ENCODE measurements at places on chromosomes 5 and 9.

DNA sequence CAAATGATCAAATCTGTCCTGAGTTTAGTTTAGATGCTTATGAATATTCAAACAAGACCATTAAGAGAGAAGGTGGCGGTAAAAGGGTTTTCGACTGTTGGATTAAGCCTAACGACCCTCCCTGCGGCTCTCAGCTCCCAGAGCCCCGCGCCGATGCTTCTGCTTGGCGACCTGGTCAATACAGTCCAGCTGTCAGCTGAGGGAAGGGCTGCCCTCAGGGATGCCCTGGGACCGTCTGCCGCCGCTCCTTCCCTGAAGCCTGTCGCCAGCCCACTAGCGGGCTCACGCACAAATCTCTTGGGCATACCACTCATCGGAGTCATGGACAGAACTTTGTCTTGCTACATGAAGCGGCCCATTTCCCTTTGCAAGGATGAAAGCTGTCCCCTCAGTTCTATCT is 136.6 kb upstream of the RAPGEF1 start:
- DNase-seq = no peak

- DNase-seq = no peak
These were observed 1057.7 kb upstream of the DMAC1 start for GRCh38 chr9:8857068-8857925.

GRCh38 chr5:107502676-107503060 is 168.1 kb downstream of the EFNA5 start:
- no peak for DNase-seq

- DNase-seq = no peak
These were observed 183.2 kb downstream of the ACTL7B start for GRCh38 chr9:108672475-108673190.

DNA sequence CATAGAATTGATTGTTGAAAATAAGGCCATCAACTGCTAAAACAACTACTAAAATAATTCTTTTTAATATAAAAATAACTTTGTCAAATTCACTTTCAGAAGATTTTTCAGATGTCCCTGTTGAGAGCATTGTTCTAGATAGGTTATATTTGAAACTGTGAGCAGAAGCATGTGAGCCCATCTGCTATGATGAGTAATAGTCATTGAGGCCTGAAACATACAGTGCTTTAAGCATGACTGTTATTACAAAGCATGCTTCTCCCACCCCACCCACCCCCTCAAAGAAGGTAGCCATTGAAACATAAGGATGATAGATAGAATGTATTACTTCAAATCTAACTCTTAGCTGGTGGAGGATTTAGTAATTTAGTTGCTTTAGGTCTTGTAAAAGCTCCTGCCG is 86.0 kb downstream of the UHRF2 start:
- no peak for DNase-seq

GRCh38 chr5:151870820-151871219 is 53.8 kb downstream of the GLRA1 start:
- DNase-seq = no peak

GRCh38 chr9:106376689-106377088 is 486.3 kb upstream of the ZNF462 start:
- no peak for DNase-seq

DNA sequence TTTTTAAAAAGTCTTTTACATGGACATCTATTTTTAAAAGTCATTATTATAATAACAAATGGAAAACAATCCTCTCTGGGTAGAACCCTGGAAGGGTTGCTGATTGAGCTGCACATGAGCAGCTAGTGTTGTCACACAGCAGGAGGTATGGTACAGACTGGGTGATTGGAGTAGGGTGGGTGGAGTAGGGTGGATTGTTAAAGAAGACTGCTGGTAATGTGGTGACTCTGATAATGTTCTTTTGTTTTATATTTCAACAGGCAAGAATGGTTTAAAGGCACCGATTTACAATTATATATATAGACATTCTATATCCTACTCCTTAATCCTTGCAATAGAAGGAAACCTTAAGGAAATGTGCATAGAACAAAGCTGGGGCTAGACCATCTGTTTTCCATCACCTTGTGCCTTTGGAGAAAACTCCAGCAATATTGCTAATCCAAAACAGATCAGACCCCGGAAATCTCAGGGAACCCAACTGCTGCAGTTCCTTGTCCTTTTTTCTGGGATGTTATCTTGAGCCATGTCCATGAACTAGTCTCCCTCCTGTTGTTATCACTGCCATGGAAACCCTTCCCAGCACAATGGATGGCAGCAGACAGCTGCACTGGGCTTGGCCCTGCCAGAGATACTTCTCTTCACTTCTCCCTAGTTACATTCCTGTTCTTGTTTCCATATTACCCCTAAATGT is 129.7 kb downstream of the YIPF5 start:
- DNase-seq = no peak

DNA sequence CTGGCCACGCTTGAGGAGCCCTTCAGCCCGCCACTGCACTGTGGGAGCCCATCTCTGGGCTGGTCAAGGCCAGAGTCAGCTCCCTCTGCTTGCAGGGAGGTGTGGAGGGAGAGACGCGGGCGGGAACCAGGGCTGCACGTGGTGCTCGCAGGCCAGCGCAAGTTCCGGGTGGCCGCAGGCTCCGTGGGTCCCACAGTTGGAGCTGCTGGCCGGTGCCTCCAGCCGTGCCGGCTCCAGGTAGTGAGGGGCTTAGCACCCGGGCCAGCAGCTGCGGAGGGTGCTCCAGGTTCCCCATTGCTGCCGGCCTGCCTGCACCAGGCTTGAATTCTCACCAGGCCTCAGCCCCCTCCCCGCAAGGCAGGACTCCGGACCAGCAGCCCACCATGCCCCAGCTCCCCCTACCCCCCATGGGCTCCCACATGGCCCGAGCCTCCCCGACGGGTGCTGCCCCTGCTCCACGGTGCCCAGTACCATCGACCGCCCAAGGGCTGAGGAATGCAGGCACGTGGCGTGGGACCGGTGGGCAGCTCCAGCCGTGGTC is 192.8 kb upstream of the IZUMO3 start:
- no peak for DNase-seq

GRCh38 chr5:35302544-35302943 is 72.3 kb upstream of the PRLR start:
- DNase-seq = no peak

- DNase-seq = no peak
These were observed 377.0 kb downstream of the TLE1 start for GRCh38 chr9:81312346-81312745.

DNA sequence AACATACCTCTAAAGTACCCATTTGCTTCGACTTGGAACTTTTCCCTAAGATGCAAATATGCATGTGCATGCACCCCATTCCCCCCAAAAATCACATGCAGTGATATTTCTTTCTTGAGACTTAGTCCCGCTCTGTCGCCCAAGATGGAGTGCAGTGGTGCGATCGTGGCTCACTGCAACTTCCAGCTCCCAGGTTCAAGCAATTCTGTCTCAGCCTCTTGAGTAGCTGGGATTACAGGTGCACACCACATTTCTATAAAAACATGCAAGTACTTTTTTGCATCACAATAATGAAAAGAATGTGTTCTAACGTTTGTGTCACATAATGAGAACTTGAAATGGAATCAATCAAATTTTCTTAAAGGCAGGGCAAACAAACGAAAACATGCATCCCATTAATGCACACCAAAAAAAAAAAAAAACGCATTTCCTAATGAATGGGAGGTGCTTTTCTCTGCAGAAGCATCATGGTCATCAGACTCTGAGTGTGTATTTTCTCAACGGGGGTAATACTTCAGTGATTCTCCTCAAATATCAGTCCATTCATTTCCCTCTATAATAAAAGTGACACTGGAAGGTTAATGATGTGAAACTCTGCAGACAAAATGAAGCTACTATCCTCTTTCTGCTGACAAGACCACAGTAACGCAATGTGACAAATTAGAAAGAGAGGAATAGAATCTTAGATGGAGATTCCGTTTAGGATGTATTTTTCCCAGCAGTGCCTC is 389.4 kb downstream of the CTNND2 start:
- no peak for DNase-seq

DNA sequence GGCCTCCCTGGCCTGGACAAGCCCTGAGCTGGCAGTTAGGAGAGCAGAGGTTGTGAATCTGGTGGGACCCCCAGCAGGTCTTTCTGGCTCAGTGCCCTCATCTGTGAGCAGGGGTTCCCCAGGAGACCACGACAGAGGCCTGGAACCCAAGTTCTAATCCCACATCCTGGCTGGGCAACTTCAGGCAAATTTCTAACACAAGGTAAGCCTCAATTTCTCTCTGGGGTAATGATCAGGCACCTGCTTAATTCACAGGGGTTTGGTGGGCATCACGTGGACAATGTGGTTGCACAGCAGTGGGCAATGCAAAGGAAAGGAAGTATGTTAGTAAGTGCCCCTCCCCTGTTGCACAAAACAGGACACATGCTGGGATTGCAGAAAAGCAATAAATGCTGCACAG is 1.9 kb upstream of the KCNIP1 start:
- no peak for DNase-seq

GRCh38 chr5:147415651-147416050 is 94.2 kb downstream of the DPYSL3 start:
- no peak for DNase-seq

DNA sequence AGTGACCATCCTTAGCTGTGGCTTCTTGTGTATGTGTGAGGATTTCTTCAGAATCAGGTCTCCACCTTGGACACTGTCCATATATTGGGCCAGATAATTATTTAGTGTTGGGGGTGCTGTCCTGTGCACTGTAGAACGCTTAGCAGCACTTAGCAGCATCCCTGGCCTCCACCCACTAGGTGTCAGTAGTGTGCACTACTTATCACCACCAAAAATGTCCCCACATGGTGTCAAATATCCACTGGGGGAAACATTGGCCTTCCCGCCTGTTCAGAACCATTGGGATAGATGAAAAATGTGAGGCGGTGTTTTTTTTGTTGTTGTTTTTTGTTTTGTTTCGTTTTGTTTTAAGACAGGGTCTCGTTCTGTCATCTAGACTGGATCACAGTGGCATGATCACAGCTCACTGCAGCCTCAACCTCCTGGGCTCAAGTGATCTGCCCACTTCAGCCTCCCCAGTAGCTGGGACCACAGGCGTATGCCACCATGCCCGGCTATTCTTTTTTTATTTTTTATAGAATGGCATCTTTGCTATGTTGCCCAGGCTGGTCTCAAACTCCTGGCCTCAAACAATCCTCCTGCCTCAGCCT is 67.7 kb downstream of the TENT4A start:
- no peak for DNase-seq

- DNase-seq = no peak
These were observed 24.4 kb downstream of the LMNB1 start for GRCh38 chr5:126801174-126801991.

- DNase-seq = no peak
These were observed 29.4 kb downstream of the ECPAS start for GRCh38 chr9:111454751-111455150.

DNA sequence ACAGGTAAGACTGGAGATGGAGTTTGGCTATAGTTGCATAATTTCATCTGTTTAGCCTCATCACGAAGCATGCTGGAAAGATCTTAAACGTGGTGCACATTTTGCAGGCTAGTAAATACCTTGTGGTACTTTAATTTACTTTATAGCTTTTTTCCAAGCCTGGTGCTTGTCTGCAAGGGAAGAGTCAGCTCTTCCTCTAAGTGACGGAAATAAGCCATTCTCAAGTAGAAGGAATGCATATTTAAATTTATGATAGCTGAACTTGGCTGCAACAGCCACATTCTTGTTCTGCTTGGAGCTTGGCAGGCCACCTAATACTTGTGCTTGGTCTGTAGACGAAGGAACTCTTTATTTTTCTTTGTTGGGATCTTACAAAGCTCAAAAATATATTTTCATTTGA is 188.0 kb upstream of the PIK3R1 start:
- no peak for DNase-seq

DNA sequence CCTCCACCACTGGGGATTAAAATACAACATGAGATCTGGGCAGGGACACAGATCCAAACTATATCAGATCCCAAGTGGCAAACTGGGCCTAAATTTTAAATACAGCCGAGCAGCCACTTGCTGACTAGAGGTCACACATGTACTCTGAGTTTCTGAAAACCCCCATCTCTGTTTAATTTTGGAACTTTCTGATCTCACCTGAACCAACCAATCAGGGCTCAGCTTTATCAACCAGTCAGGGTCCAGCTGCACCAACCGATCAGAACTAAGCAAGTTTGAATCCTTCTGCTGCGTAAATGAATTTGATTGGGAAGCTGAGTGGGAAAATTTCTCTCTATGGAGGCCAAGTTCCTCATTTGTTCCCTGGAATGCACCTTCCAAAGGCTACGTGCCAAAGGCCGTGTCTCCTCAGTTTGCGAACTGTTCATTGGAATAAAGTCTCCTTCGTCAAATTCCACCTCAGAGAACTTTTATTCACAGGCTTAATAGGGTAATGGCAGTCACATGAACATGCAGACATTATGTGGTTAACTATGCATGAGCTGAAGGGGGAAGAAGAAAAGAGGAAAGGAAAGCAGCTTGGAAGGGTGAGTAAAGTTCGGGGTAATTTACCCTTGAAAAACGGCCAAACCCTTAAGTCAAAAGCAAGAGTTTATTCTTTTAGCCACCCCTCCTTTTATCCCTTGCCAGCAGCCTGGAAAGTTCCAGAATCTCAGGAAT is 3.7 kb downstream of the CD180 start:
- no peak for DNase-seq

GRCh38 chr5:3122985-3123762 is 371.7 kb upstream of the IRX2 start:
- no peak for DNase-seq

DNA sequence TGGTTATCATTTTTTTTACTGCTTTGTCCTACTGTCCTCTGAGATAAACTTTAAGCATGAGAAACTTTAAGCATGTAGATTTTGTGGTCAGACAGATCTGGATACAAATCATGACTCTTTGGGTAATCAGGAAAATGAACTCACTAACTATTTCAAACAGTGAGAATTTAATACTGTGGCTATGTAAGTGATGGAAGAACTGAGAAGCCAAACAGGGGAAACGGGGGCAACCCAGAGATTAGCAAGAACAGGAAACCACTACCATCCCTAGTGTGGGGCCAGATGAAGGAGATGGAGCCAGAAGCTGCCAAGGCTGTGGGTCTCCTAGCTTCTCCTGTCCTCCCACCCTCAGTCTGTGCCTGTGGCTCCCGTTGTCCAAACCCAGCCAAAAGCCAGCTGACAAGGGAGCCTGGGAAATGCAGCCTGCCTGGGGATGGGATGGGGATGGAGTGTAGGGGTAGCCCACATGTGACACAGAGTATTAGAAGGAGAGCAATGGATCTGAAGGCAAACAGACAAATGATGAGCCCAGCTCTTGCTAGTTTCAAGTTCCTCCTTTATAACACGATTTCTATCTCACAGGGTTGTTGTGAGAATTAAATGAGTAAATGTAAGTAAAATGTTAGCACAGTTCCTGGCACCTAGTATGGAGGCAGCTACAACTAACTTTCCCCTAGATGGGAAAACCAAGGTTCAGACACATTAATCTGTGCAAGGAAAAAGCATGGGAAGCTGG is 27.7 kb upstream of the CDC23 start:
- peak; percentile 56 for DNase-seq

- no peak for DNase-seq
These were observed 28.0 kb downstream of the TXNDC8 start for GRCh38 chr9:110309681-110310080.
